ENCODE measurements at places on chromosomes 6 and 20.

GRCh38 chr20:59416916-59417315 is 116.5 kb downstream of the EDN3 start:
- no peak for DNase-seq
- no peaks in the 10 kb centered on the region for H3K27me3 ChIP-seq
- no peak overlapping the region for H3K27ac ChIP-seq
- no peak overlapping the region for H3K4me3 ChIP-seq
- no peaks in the 10 kb centered on the region for H3K4me1 ChIP-seq

GRCh38 chr20:45441746-45442145 is 25.8 kb downstream of the PIGT start:
- no peaks in the 10 kb centered on the region for H3K36me3 ChIP-seq
- H3K27me3 ChIP-seq = no peaks in the 10 kb centered on the region
- peaks cover 18% of the 10 kb centered on the region for H3K4me1 ChIP-seq
- no peak for DNase-seq

- no peak overlapping the region for H3K4me3 ChIP-seq
- DNase-seq = no peak
- H3K36me3 ChIP-seq = no peaks in the 10 kb centered on the region
- H3K27me3 ChIP-seq = no peaks in the 10 kb centered on the region
Observed at GRCh38 chr6:13272131-13273046, 55.9 kb downstream of the TBC1D7 start.

DNA sequence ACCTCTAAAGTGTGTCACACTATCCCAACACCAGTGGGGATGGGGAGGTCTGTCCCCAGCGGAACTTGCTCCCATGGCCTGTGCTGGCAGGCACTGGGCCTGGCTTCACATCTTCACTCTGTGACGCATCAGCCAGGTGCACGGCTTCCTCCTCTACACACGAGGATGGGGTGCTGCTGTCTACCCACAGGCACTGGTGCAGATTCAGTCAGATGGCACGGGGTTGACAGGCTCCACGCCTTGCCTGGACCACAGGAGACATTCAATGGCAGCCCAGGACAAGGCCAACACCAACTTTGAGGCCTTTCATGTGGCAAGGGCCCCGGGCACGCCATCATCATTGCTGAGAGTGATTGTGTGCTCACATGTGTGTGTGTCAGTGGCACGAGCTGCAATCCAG is 92.4 kb downstream of the TMEM242 start:
- no peak for DNase-seq
- H3K27me3 ChIP-seq = peaks cover 15% of the 10 kb centered on the region
- peaks cover 37% of the 10 kb centered on the region for H3K4me1 ChIP-seq
- peaks cover 2% of the 10 kb centered on the region for H3K36me3 ChIP-seq
- no peak overlapping the region for H3K27ac ChIP-seq

GRCh38 chr20:8663424-8663823 is 405.5 kb upstream of the PLCB4 start:
- H3K27me3 ChIP-seq = no peaks in the 10 kb centered on the region
- no peak for DNase-seq
- H3K4me1 ChIP-seq = no peaks in the 10 kb centered on the region

DNA sequence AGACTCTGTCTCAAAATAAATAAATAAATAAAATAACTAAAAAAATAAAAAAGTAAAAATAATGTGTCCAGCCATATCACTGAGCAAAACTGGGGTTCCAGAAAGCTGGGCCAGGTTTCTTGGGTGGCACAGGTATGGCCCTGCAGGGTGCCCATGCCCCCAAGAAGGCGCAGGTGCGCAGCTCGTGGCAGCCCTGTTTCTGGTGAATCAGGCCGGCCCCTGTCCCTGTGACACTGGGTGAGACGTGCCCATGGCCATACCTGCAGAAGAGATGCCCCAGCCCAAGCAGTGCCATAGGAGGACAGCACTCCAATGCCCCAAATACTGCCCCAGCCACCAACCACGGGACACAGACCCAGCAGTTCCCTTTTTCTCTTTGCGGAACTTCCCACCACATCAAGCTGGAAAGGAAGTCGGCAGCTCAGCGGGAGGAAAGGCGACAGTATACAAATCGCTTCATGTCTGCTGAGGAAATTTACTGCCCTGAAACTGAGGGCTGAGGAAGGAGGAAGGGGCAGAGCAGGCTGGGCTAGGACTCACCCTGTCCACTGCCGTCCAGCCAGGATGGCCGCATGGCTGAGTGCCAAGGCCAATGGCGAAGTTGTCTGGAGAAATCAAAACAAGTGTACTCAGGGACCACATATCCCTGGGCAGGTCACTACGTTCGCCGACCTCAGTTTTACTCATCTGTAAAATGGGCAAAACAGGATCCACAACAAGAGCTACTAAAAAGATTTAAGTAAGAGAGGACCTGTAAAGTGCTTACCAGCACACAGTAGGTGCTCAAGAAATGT is 55.4 kb downstream of the PREX1 start:
- H3K27me3 ChIP-seq = no peaks in the 10 kb centered on the region
- H3K4me3 ChIP-seq = no peak overlapping the region
- no peak for DNase-seq
- H3K27ac ChIP-seq = peak overlapping the region; percentile 51
- H3K36me3 ChIP-seq = peaks cover 3% of the 10 kb centered on the region

Data from activated naive CD4-positive, alpha-beta T cell treated with anti-CD3 and anti-CD28 coated beads for 36 hours (primary cell).